ENCODE measurements at places on chromosomes 7 and 10.

DNA sequence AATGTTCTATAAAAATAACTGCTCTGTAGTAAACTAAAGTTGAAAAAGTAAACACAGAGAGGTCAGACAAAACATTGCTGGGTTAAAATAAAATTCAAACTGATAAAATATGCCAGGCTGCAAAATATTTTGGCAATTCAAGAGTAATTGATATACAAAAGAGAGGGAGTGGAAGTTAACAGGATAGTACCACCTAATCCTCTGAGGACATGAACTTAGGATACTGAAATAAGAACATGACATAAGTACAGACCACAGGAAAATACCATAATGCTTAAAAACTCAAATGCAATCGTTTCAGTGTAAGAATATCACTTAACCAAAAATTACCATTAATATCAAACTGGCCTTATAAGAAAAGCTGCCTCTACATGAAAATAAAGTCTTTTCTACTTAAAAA, 37.6 kb upstream of the GPR22 start:
- DNase-seq = no peak

DNA sequence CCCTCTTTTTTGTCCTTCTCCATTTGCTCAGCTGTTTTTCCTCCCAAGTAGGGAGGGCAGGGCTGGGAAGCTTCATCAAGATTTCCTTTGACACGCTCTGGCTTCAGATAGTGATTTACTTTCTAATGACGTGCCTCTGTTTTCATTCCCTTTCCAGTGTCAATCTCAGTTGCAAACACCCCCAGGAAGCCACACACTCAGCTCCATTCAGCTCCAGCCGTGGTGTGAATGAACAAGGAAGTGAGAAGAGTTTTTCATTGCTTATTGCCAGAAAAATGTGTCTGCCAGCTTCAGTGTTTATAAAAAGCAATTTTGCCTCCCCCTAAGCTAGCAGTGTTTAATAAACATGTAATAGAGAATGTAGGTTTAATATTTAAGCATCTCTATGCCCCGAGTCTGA, 108.7 kb upstream of the DPP6 start:
- no peak for DNase-seq

GRCh38 chr7:2956526-2957368, 86.9 kb downstream of the CARD11 start:
- DNase-seq = no peak

GRCh38 chr10:132293201-132293812, 14.4 kb downstream of the STK32C start:
- no peak for DNase-seq

DNA sequence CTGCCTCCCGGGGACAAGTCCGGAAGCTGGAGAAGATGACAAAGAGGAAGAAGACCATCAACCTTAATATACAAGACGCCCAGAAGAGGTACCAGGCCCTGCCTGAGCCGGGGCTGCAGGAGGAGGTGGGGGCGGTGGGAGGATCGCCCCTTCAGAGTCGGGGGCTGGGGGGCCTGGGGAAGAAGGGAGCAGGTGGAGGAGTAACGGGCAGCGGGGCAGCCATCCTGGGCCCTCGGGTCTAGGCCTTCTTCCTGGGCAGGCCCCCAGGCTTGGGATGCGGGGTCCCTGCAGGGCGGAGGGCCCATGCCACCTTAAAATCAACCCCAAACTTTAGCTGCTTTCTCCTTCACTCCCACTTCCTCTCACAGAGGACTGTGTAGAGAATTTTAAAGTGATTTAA, 523 bp downstream of the ANKRD30A start:
- DNase-seq = no peak

DNA sequence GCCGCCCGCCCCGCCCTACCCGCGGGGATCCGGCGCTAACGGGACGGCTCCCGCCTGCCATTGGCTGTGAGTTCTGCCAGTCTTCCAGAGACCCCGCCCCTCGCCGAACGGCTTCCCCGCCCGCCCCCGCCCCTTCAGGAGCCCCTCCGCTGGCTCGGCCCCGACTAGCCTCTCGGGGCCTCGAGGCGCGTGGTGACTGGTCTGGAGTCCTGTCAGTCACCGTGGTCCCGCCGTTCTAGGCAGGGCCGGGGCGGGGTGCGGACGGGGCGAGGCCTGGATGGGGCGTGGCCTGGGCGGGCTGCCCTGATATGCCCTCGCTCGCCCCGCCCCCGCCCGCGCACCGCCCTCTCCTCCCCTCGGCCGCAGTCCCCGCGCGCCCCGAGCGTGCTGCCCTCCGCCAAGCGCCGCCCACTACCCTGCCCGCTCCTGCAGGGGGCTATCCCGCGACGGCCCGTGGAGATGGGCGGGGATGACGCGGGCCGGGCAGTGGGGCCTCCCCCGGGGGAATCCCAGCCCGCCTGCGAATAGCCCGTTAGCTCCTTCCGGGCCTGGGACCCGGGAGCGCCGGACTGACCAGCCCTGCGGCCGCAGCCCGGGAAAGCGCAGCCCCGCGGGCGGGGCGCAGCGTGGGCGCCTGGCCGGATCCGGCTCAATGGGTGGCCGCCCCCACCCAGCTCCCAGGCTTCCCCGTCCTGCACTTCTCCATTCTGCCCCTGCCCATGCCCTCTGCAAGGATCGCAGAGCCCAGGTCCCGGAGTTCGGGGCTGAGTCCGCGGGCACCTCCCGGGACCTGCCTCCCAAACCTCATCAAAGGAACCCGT, 444 bp upstream of the HIP1 start:
- peak; percentile 100 for DNase-seq

DNA sequence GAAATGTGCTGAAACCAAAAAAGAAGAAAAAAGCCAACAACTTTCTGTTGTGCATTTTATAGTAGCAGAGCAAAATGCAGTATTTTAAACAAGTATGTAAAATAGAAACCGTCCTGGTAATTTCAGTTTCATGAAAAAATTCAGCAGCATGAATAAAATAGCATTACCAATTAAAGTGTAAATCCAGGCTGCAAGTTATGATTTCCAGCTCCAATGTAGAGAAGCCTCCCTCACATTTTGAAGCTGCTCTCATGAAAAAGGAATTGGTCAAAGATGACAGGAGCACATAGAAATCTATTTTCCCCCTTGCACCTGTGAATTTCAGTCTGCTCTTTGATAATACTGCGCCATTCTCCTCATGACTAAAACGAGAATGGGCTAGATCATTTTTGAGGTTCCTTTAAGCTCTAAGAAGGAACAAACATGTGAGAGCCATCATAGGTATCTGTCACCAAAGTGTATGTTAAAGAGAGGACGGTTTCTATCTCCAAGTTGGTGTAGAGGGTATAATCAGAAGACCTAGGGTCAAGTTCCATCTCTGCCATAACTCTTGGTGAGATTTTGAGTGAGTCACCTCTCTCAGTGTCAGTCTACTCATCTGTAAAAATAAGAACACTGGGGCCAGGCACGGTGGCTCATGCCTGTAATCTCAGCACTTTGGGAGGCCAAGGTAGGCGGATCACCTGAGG, 107.5 kb downstream of the MTPAP start:
- no peak for DNase-seq

DNA sequence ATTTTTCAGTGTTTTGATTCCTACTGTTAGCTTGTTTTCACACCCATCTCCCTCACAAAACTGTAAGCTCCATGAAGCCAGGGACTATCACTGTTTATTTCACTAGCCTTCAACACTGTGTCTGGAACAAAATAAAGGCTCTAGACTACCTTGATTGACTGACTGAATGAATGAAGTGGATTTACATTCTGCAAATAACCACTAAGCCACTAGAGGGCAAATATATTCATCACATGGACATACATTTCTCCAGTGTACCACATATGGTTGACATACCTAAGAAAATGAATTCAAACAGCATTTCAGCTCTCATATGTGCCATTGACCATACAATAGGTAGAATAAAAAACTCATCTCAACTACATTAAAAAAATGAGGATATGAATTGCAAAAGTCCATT, 185.9 kb downstream of the RAB11FIP2 start:
- DNase-seq = no peak

DNA sequence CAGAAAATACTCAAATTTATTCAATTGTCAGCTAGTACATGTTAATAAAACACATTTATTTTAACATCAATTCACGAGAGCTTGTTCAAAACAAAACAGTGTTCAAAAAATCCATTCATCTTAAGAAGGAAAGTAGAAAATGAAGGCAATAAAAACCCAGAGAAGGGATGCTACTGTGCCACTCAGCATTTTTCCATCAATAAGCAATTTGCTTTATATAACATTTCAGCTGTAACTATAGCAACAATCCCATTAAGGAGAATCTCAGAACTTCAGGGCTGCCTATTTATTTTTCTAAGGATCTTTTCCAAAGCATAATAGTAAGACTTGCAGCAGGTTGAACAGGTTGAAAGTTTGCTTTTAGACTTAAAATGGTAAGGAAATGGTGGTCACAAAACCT, 190.5 kb downstream of the PCLO start:
- no peak for DNase-seq

All from right lobe of liver (tissue), 6 donors.